ENCODE measurements at places on chromosomes 12 and 14.
A peak's percentile ranks its signal among the peaks of the same experiment; 100 is the strongest.

GRCh38 chr12:16563504-16563903, 42.5 kb downstream of the LMO3 start:
- DNase-seq, result no peak

DNA sequence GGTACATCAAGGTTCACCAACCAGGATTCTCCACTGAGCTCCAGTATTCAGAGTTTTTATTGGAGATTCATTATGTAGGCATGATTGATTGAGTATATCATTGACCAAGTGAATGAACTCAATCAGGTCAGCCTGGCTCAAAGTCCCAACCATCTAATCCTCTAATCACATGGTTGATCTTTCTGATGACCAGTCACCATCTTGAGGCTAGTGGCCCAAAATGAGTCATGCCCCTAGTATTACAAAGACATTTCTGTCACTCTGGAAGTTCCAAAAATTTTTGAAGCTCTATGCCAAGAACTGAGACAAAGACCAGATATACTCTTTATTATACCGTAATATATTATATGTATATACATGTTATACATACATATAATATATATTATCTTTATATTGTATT, 75.9 kb upstream of the ATF7IP start:
- DNase-seq, result no peak

DNA sequence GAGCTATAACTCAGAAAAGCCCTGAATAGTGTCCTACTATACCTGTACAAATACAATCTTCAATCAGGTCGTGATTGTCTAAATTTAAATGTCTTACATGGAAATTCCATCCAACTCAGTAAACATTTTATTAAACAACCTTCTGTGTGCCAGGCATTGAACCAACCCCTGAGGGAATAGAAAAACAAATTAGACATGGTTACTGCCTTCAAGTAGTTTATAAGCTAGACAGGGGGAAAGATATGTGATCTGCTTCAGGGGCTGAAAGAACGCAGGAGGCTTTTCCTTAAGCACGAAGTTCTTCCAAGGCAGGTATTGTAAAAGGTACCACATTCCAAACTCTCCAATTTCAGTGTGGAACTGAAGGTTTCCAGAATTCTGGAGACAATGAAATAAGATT, 39.7 kb upstream of the STAB2 start:
- DNase-seq, result no peak

DNA sequence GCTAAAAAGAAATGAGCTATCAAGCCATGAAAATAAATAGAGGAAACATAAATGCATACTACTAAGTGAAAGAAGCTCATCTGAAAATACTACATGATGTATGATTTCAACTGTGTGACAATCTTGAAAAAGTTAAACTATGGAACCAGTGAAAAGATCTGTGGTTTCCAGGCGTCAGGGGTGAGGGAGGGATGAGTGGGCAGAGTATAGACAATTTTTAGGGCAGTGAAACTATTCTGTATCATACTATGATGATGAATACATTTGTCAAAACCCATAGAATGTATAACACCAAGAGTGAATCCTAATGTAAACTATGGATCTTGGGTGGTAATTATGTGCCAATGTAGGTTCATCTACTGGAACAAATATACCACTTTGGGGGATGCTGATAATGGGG, 21.3 kb downstream of the SPX start:
- no peak for DNase-seq

DNA sequence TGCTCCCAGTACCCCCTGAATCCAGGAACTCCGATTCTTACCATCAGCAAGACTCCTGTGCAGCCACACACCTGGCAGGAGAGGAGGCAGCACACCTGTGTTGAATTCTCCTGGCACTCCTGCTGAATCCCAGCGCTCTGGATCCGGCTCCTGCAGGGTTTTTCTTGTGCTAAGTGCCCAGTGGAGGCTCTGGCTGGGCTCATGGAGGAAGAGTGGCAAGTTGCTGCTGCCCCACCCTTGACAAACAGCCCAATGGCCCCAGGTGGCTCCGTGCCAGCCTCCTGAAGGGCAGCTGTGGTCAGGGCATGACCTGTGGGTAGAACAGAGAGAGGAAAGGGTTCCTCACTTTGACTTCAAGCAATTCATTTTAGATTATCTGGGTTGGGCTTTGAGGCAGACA, 20.0 kb downstream of the CRACR2A start:
- DNase-seq, result no peak

DNA sequence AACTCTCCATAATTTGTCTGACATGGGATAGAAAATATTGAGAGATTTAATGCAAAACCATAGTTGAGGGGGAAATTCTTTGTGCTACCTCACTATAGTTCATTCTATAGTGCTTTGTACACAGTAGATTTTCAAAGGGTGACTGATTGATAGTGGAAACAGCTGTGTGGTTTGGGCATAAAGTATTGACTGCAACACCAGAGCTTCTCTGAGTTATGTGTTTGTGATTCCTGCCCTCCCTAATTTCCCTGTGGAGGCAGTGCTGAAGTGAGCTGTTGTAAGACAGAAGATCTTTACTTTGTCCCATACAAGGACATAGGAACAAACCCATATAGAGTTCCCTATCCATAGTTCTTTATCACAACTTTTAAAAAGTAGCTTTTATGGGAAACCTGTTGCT, 47.1 kb downstream of the PTPRQ start:
- DNase-seq, result no peak

- DNase-seq, result no peak
Observed at GRCh38 chr14:49189375-49189774, 396.8 kb downstream of the RPS29 start.

DNA sequence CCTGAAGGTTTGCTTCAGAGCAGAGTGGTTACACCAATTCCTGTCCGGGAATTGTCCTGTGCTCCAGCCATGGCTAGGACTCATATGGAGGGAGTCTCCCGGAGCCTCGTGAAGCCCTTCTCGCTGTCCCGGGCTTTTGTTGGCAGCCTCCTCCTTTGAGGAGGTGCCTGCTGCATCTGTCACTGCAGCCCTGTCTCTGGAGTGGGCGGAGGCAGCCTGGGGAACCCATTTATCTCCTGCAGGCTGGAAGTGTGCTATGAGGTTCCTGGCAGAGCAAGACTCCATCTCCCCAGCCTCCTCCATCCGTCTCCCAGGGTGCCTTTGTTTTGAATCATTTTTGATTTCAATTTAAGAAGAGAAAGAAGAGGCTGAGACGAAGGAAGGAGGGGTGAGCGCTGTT, 355.3 kb downstream of the GLT1D1 start:
- no peak for DNase-seq

GRCh38 chr12:106149096-106149784, 10.5 kb upstream of the NUAK1 start:
- no peak for DNase-seq

GRCh38 chr12:16325426-16325825, 22.0 kb upstream of the MGST1 start:
- DNase-seq, result no peak

DNA sequence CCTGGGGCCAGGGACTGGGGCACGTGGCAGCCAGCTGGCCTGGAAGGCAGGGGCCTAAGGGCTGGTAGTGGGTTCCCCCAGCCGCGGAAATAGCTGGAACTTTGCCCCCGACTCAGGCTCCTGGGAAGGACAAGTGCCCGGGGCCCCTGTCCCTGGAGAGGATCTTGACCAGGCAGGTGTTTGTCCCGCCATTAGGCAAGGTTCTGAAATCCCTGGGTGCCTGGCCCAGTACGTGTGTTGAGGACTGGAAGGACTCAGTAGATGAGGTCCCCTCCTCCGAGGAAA, 94.2 kb downstream of the B4GALNT3 start:
- no peak for DNase-seq

DNA sequence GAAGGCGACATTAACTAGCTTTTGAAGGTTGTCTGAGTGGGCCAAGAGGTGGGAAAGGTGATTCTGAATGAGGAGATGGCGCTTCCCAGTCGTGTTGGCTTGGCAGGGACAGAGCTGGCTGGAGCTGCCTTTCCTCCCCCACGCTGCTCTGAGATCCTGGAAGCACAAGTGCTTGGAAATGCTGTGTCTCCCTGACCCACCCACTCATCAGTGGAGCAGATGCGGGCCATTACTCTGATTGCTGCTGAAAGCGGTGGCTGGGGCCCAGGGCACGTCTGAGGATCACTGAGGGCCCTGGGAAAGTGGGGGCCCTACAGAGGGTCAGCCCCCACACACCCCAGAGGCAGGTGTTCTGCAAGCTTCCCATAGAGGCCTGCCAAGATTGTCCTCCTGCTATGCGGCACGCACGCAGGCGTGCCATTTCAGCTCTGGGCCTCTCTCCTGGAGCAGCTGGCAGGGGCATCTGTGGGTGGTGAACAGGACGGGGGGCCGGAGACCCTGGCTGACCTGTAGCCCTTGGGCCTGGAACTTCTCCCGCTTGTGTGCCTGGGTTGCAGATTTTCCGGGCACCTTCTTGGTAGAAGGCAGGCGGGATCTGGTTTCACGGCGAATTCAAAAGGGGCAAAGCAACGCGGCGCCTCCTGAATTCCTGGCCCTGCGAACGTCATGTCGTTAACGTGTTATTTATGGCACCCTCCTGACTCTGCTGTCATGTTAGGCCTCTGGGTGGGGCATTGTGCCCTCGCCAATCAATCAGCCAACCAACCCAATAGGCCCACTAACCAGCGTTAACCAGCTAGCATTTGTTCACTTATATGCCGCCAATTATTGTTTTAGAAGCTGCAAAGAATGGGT, 133.8 kb upstream of the TBX3 start:
- no peak for DNase-seq

DNA sequence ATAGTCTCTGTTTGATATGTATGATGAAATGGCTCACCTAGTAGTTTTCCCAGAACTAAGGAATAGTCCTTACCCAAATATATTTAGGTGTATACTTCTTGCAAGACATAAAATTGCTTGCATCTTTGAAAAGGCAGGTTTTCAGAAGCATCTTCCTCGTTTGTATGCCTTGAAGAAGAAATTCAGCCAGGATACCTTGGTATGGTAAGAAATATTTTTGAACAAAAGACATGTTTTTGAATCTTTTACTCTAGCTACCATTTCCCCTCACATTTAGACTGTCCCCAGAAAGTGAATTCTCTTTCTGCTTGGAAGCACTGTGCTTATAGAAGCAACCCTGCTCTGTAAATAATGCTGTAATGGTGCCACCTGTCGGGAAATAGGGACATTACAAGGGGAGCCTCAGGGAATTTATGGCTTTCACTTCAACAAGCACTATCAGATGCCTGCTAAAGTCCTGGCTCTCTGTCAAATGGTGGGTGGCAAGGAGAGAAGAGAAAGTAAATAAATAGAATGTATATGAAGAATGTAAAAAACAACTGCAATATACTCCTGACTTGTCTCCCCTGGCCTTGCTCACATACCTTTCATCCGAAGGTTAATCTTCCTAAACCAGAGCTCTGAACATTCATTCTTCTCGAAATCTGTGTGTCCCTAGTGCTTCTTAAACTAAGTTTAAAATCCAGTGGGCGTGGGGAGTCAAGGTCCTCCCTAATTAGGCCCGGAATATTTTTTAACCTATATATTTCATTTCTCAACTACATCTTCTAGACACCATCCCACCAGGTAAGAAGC, 6.1 kb downstream of the CCDC184 start:
- peak; percentile 48 for DNase-seq

DNA sequence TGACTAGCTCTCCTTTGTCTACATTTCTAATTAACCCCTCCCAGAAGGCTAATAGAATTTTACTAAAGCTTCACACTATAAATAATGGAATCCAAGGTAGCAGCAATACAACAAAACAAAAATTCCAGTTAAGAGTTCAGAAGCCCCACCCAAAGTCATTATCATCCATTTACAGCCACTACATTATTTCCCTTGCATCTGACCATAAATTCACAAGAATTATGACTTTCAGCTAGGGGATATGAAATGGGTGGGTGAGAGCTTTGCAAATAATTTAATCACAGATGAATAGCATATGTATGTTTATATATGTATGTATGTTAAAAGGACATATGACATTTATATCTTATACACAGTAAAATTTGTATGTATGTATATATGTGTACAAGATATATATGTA, 65.3 kb upstream of the PTGDR start:
- DNase-seq, result no peak

GRCh38 chr12:26711569-26711968, 121.4 kb downstream of the ITPR2 start:
- no peak for DNase-seq

DNA sequence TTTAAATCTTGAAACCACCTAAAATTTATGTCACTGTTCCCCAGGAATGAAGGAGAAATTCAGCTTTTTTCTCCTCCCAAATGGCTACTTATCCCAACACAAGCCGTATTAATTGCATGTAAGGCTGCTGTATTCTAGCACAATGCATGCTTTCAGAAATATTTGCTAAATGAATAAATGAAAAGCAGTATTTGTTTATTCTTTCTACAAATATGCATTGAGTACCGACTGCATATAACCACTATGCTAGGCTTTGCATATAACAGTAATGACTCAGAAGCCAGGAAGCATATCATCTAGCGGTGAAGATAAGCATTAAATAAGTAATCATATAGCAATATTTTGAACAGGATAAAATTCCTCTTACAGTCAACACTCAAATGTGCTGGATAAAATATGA, 5.7 kb upstream of the LRR1 start:
- DNase-seq, result no peak

DNA sequence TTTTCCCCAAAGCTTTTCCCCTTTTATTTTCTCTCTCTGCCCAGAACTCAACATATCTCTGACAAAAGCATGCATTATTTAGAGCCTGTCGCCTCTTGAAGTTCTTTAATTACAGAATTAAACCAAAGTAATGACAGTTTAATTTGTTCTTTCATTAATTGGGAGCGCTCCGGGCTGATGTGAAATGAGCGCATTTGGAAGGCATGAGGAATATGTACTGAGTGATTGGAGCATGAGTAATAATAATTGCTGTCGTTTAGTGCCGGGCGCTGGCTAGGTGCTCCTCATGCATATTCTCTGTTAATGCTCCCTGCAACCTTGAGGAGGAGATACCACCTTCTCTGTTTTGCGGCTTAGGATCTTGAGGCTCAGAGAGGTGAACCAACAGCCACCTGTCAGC, 120.5 kb downstream of the SLC25A47 start:
- DNase-seq, result no peak

GRCh38 chr14:95531473-95531872, 3.4 kb upstream of the GLRX5 start:
- no peak for DNase-seq

GRCh38 chr12:6944381-6945186, 762 bp downstream of the C12orf57 start:
- peak; percentile 63 for DNase-seq

DNA sequence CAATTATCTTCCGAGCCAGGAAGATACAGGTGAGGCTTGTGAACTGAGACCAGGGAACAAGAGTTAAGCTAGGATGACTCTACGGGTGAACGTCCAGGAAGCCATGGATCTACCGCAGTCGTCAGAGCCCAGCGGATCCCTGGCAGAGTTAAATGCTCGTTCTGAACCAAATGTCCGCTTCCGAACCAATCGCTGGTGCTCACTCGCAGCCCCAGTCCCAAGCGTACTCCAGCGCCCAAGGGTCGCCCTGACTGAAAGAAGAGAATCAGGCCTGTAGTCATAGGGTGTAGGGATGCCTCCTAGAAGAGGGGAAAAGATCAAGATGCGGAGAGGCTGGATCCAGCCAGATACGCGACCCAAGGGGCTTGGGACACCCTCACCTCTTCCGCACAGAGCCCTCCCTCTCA, 283 bp downstream of the VIPAS39 start:
- DNase-seq, result no peak

- no peak for DNase-seq
Observed at GRCh38 chr14:88746052-88746451, 46.7 kb downstream of the EML5 start.

Measured in stimulated activated CD4-positive, alpha-beta T cell treated with anti-CD3 and anti-CD28 coated beads, Interleukin-1b, Interleukin-23, amount 100 ng/mL, for 1 hour (primary cell).